ENCODE measurements at places on chromosomes 1 and 21.

DNA sequence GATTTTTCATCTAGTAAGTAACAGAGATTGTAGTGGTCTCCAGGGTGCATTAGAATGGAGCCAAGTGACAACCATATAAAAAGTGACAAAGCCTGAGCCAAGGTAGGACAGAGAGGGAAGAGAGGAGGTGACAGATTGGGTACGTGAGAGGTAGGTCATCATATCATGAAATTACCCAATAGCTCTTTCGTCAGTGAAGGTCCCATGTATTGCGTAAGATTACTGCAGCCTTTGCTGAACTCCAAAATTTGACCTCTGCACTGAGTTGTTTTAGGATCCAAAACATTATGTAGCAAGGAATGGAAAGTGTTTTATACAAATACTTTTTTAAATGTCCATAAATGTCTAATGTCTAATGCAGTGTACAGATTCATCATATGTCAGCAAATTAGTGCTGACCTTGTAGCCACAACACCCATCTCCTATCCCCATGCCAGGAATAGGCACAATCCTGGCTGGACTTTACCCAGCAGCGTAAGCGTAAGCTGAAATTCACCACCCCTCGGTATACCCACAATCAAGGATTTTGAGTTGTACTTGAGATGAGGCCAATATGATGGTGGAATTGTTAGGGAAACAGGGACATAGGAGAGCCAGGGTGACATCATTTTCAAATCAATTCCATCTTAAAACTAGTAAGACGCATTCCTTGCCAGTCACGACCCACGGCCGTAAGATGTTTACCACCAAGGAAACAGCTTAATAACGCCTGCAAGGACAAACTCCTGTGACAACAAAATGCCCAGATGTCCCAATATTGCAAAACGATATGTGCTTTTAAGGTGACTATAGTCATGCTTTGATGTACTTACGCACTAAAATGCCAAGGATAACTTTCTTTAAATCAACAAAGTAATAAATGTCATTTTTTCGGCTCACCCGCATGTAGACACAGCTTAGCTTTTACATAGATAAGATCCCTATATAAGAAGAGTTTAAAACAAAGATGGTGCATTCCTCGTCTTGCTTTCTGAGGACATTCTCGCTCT, 38.1 kb upstream of the GREM2 start:
- DNase-seq: no peak

- DNase-seq: no peak
Measured at GRCh38 chr1:154743526-154744036, 126.5 kb downstream of the KCNN3 start.

DNA sequence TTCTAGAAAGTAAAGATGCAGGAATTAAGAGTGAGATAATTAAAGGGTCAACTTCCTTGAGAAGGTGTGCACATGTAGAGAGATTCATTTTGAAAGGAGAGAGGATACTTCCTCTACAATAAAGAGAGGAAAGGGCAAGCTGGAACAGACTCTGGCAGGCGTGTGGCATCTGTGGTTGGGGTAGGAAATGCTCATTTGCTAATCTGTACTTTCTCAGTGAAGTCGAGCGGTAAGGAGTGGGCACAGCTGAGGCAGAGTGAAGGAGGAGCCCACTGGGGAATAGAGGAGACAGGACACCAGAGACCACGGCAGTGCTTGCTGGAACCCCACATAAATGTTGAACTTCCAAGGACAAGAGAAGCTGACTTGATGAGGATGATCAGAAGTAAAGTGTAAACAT, 49.1 kb downstream of the PCSK9 start:
- DNase-seq: no peak

- DNase-seq: no peak
Measured at GRCh38 chr1:40755067-40755466, 28.5 kb upstream of the KCNQ4 start.

- no peak for DNase-seq
Measured at GRCh38 chr1:153155541-153155940, 4.9 kb upstream of the SPRR2G start.

GRCh38 chr1:97901017-97901658, 19.7 kb downstream of the DPYD start:
- no peak for DNase-seq

DNA sequence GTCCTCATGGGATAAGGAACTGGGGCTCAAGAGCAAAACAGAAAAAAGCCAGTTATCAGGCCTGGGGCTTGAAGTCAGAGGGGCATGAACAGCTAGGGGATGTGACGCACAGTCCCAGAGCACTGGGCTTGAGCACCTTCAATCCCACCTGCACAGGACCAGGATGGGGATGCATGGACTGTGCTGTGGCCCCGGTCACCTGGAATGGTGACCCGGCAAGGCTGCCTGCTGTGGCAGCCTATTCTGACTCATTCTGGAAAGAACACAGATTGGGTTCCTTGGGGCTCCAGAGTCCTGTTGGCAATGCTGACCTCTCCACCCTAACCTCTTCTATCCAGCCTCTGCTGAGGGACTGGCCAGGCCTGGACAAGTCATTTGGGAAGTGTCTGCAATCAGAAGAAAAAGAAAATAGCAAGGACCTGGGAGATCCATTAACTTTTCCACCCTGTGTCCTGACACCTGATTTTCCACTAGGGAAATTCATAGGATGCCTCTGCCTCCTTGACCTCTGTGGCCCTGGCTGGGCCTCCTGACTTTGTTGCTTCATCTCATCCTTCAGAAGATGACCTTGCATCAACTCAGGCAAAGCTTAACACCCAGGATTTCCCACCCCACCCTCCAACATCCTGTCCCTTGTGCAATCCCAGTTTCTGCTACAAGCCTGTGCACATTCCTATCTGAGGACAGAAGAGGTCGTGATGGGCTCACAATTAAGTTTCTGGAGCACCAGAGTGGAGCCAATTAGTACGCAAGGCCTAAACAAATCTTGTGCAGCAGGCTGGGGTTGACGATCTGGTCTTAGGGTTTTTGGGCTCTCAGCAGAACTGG, 17.9 kb upstream of the FMOD start:
- no peak for DNase-seq

DNA sequence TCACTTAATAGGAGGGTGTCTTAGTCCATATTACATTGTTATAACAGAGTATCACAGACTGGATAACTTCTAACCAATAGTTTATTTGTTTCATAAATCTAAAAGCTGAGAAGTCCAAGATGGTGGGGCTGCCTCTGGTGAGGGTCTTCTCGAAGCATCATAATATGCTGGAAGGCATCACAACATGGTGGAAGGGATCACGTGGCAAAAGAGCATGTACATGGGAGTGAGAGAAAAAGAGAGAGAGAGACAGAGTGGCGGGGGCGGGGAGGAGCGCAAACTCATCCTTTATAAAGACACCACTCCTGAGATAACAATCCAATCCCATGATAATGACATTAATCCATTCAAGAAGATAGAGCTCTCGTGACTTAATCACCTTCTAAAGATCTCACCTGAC, 31.5 kb downstream of the CFHR5 start:
- DNase-seq: no peak

DNA sequence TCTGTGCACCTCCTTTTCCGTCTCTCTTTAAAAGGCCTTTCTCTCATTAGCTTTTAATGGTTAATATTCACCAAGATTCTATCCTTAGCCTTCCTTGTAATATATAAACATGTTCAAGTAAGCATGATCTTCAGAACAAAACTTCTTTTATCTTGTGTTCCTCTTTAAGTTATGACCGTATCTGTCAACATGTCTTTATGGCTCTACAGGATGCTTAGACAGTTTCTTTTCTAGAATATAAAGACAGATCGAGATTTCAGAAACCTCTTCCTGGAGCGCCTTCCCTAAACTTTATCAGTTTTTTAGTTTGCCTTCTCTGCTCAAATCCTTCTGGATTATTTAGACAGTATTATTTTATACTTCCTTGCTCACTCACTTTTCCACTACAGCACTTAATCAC, 7.2 kb downstream of the RO60 start:
- no peak for DNase-seq

GRCh38 chr1:54230507-54231339, 30.8 kb downstream of the MRPL37 start:
- no peak for DNase-seq

- DNase-seq: no peak
Measured at GRCh38 chr1:6212193-6212959, 6.5 kb downstream of the RNF207 start.

- DNase-seq: no peak
Measured at GRCh38 chr1:21174230-21174629, 2.5 kb downstream of the EIF4G3 start.

DNA sequence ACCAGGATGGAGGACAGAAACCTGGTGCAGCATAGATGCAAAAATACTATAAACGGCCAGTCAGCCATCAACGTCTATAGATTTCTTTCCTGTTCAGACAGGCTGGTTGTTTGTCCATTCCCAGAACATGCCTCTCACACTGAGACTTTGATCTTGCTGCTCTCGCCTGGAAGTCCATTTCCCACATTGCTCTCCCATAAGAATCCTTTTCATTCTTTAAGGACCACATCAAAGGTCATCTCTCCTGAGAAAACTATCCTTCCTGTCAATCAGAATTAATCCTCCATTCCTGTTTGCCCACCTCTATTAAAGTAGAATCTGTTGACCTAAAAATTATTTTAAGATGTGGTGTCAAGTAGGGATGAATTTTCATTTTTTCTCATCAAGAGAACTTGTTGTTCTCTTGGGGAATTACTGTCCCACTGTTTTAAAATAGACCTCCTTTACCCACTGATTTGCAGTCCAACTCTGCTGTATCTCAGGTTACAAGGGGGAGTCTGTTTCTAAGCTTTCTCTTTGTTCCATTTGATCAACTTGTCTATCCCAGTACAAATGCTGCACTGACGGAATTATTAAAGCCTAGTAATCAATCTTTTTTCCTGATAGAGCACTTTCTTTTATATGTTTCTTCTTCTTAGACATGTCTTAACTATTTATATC, 172.7 kb downstream of the PATJ start:
- no peak for DNase-seq

GRCh38 chr1:156245451-156246232, 2.2 kb downstream of the PAQR6 start:
- peak; percentile 14 for DNase-seq

GRCh38 chr1:30805304-30806003, 47.9 kb upstream of the LAPTM5 start:
- no peak for DNase-seq

DNA sequence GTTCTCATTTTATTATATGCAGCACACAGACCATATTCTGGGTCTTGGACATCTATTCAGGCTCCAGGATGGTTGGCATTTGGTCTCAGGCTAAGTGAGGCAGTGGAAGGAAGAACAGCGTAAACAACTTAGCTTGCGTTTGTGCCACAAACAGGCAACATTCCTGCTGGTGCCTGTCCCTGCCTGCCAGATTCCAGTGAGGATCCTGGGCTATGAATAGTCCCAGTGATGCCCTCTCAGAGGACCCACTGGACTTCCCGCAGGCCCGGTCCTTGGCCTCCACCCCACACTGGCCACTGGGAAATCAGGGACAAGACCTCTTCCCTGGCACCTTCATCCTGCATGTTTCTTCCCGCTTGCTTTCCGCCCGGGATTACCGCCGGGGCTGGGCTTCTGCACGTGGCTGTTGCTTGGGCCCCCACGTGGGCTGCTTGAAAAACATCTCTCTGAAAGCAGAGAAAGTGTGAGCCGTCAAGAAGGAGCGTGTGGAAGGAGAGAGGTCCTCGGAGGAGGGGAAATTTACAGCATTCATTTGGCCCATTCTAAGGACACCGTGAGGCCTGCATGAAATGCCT, 145.1 kb upstream of the WNT4 start:
- no peak for DNase-seq

GRCh38 chr1:179814546-179814838, 63.1 kb downstream of the TOR1AIP2 start:
- DNase-seq: peak; percentile 40

GRCh38 chr1:183418696-183419095, 516 bp upstream of the NMNAT2 start:
- DNase-seq: no peak

- DNase-seq: no peak
Measured at GRCh38 chr1:173506437-173506836, 29.3 kb downstream of the PRDX6 start.

DNA sequence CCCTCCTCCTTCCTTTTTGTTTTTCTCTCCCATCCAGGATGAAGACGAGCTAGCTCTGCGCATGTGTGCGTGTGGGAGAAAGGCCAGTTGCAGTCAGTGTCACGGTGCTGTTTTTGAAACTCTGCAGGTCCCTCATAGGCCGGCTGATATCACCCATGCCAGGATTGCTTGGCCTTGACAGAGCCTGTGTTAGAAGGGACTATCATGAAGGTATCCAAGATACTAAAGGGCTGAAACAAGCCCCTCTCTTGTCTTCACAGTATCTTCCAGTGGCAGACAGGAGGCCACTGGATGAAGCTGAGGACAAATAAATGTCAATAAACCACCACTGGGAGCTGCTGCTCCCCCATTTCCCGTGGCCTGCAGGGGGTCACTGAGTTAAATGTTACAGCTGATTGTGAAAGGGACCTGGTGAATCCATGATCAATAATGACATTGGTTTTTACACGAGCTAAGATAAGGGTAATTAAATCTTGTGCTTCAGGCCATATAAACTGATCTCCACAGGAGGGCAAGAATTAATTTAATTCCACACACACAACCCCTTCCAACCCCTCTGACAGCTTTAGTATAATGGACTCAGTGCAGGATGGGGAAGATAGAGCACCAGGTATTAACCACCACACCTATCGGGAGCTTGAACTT, 64.6 kb upstream of the TARBP1 start:
- no peak for DNase-seq

DNA sequence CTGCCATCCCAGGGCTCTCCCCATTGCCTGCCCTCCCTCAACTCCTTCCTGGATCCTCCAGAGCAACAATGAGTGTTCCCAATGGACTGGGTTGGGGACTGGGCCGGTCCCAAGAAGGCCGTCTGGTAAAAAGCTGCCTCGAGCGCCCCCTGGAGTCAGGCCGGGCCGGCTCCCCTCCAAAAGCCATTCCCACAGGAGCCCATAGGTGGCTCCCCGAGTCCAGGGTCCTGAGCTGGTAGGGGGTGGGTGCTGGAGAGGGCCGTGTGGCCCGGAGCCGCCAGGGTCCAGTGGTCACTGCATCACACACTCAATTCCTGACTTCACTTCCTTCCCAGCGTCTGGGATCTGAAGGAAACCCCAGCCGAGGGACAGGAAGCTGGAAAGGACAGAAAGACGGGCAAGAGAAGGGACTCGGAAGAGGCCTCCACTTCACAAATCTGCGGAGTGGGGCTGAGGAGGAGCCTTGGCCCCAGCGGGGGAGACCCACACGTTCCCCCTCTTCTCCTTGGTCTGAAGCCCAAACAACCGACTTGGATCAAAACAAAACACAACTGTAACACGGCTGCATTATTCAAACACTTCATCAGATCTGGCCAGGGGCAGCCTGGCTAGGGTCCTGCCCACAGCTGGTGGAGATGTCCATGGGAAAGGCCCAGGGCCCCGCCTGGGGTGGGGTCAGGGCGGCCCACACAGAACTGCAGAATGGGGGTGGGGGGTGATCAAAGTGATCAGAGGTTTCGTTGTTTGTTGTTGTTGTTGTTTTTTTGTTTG, 10.9 kb upstream of the ALDH4A1 start:
- no peak for DNase-seq

GRCh38 chr1:7253118-7253480, 467.8 kb downstream of the CAMTA1 start:
- no peak for DNase-seq

- no peak for DNase-seq
Measured at GRCh38 chr1:115164484-115164883, 75.2 kb upstream of the TSPAN2 start.

- no peak for DNase-seq
Measured at GRCh38 chr1:4086921-4087320, 186.8 kb upstream of the C1orf174 start.

- DNase-seq: no peak
Measured at GRCh38 chr1:215198021-215198420, 115.5 kb downstream of the KCNK2 start.

GRCh38 chr1:158071138-158071537, 77.7 kb downstream of the KIRREL1 start:
- DNase-seq: no peak

GRCh38 chr1:219385787-219386427, 212.2 kb downstream of the LYPLAL1 start:
- peak; percentile 59 for DNase-seq

All from NCI-H2081 treated with DMSO at 0.1 percent for 48 hours (cell line).